ENCODE measurements at places on chromosomes 13 and 19.

- no peak for DNase-seq
Observed at GRCh38 chr13:77860507-77860981, 58.1 kb downstream of the EDNRB start.

GRCh38 chr13:30696278-30697176 lies 38.8 kb upstream of the ALOX5AP start:
- no peak for DNase-seq

GRCh38 chr13:40116008-40116407 lies 460.5 kb downstream of the COG6 start:
- DNase-seq, result no peak

DNA sequence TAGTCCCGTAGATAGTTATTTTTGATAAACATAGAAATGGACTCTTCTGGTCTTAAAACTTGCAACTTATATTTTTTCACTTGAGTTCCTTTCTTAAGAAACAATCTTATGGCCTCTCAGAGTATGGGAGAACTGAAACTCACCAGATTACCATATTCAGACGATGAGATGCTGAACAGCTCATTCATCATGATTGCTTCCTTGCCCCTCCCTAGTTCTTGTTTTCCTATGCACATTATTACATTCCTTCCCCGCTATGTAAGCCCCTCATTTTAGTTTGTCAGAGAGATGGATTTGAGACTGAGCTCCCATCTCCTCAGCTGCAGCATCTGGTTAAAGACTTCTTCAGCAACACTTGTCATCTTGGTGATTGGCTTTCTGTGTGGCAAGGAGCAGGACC lies 158.5 kb downstream of the SLITRK6 start:
- no peak for DNase-seq

DNA sequence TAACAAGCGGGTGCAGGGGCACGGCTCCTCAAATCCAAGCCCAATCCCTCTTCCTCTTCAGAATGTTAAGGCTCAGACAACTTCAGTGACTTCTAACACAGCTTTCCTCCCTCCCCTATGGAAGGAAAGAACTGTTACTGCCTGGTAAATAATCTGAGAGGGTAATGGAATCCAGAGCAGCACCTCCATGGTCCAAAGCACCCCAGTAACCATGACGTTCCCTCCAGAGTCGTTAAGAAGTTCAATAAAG lies 969 bp downstream of the AKT2 start:
- no peak for DNase-seq

DNA sequence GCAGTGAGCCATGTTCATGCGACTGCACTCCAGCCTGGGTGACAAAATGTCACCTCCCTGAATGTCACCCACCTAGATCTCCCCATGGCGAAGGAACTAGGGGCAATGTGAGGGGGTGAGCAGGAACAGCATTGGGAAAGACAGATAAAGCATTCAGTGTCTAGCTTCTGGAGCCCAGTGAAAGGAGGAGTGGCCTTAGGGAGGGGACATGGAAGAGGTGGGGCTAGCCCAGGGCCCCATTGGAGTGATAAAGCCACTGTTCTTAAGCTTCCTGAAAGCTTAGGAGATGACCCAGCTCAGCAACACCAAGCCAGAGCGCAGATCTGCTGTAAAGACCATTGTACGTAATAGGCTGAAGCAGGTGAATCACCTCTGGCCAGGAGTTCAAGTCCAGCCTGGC lies 13.0 kb upstream of the KCNN1 start:
- DNase-seq, result no peak

DNA sequence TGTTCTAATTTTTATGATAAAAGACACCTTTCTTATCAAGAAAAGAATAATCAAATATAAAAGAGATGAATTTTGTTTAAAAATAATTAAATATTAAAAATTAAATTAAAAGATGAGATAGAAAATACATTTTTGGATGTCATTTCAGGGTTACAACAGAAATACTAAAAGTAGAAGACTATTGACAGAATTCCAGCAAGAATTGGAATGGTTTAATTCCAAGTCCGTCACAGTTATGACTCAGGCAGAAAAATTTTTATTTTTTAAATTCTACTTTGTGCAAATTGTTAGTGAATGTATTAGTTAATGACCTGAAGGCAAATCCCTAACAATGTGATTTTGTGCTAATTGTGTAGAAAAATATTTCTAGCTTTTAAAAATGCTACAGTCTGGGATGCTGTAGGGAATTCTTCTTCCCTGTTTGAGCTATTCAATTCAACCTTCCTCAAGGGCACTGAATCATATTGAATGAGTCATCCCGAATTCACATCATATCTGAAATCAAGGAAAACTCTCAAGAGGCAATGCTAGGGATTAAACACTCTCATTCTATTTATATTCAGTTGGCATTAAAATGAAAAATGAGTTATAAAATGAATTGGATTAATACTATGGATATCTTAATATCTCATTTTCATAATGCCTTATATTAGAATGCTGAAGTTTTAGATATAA lies 633.5 kb upstream of the ATXN8OS start:
- no peak for DNase-seq

- DNase-seq, result peak; percentile 43
Observed at GRCh38 chr13:113365971-113366588, 2.1 kb upstream of the GRTP1 start.

- no peak for DNase-seq
Observed at GRCh38 chr19:52991484-52991883, 22.2 kb upstream of the ERVV-1 start.

DNA sequence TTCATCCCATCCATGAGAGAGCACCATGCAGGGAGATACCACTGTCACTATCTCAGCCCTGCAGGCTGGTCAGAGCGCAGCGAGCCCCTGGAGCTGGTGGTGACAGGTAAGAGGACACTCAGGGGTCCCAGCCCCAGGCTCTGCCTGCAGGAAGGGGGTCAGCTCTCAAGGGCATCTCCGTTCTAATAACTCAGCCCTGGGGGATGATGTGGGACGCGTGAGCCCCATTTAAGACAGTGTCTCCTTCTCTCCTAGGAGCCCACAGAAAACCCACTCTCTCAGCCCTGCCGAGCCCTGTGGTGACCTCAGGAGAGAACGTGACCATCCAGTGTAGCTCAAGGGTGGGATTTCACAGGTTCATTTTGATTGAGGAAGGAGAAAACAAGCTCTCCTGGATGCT lies 15.5 kb upstream of the KIR3DL3 start:
- no peak for DNase-seq

All from left lobe of liver (tissue), 2 donors.